RCC 7860 (cell line): ENCODE measurements at places on chromosomes 12 and 14.

- peak; percentile 69 for DNase-seq
These were observed 188.7 kb downstream of the KITLG start for GRCh38 chr12:88391556-88391955.

- no peak for DNase-seq
These were observed 35.9 kb downstream of the ACADS start for GRCh38 chr12:120761519-120761934.

DNA sequence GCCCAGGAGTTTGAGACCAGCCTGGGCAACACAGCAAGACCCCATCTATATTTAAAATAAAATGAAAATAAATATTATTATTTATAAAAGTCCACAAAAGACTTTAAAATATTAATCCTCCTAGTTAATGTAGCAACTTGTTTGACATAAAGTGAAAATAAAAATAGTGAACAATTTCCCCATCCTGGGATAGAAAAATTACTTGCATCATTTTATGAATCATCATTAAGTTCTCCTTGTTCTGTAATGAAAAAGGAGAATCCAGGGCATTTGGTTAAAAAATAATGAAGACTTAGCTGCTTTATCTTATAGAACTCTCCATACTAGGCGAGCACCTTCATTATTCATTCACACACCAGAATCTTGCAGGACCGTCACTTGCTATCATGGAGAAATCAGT lies 66.1 kb downstream of the ELK3 start:
- DNase-seq, result no peak

GRCh38 chr12:7797698-7798398 lies 8.6 kb downstream of the NANOG start:
- DNase-seq, result no peak

- DNase-seq, result no peak
These were observed 89.7 kb downstream of the PTCSC3 start for GRCh38 chr14:36086629-36087395.
